ENCODE measurements at places on chromosomes 11 and 22.

DNA sequence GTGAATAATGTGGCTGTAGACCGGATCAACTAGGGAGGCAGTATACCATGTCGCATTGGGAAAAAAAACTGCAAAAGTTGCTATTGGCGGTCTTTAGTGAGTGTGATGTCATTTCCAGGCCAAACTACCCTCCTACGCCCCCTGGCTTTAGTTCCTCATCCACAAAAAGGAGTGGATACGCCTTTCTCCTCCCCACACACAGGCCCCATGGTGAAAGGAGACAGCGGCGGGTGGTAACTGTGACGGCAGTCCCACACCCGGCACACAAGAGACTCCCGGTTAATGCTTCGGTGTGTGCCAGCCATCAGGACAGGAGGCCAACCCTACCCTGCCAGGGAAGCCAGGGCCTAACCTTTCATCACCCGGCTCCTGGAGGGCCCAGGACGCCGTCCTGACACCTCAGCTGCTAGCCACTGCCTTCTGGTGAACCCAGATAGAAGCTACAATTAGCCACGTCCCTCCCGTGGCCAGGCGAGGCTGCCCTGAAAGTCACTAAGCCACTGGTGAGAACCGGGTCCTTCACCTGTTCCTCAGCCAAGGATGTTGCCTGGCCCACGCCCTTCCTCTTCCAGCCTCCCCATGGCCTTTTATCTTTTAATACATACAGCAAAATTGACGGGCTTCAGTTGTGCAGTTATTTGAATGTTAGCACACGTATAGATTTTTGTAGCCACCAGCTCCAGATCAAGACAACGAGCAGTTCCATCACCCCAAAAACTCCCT lies 10.8 kb downstream of the TP53I11 start:
- DNase-seq = no peak

DNA sequence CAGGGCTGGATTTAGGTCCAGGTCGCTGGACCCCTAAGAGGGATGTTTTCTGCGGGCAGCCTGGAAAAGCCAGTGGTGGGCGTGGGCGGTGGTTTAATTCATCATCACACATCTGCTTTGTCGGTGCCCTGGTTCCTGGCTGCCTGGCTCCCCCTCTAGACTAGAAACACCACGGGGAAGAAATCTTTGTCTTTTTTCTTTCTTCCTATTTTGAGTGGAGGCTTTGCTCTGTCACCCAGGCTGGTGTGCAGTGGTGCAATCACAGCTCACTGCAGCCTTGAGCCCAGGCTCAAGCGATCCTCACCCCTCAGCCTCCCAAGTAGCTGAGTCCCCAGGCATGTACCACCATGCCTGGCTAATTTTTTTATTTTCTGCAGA lies 86.6 kb upstream of the LINC01488 start:
- DNase-seq = no peak

DNA sequence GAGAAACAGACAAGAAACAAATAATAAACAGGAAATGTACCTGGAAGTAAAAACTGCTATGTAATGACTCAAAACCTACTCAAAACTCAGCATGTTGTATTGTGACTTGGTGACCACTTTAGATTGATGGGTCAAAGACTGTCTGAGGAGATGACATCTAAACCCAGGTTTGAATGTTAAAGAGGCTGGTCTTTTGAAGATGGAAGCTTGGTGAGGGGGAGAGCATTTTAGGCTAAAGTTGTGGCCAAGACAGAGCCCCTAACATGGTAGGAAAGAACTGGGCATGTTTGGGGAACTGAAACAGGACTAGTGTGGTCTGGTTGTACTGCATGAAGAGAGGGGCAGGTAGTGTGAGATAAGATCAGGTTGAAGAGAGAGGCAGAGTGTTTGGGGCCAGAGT lies 85.3 kb upstream of the MYO18B start:
- no peak for DNase-seq

DNA sequence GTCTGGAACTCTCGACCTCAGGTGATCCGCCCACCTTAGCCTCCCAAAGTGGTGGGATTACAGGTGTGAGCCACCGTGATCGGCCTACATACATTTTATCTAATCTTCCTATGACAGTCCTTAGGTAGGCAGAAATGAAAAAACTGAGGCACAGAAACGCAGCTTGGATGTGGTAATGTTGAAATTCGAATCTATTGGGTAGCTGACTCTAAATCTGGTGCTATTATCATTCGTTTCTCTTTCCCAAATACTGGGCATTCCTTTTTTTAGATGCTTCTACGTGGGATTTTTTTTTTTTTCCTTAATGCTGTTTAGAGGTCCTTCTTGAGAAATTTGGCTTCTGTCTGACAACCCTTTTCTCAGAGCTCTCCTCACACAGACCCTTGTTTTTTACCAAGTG lies 41.5 kb downstream of the FCHSD2 start:
- no peak for DNase-seq

GRCh38 chr22:29621761-29622526 lies 18.5 kb downstream of the NF2 start:
- no peak for DNase-seq

- no peak for DNase-seq
Measured at GRCh38 chr11:63938479-63939396, at the start of gene NAA40. NAA40 (plus strand) TSS chr11:63939002; CDS start chr11:63939097, 95 bp downstream.

DNA sequence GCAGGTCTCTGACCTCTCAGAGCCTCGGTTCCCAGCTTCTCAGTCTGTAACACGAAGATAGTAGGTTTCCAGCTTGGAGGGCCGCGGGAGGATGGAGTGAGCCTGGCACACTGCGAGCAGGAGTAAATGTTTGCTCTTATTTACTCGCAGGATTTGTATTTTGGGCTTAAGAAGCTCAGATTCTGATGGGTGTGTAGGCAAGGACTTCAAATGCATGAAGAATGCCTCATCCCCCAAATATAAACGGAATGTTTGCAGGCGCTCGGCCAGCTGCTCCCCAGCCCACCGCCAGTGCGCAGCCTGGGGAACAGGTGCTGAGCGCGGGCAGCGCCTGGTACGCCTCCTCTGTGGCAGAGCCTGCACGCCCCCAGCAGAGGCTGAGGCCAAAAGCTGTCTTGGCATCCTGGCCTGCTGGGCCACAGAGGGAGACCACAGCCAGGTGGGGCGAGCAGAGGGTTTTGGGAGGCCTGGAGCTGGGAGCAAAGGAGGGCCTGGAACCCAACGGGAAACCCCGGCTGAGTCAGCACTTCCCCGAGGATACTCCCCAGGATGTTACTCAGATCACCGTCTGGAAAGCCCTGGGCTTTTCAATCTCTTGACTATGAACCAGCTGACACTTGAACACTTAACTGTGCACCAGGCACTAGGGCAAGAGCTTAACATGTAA lies 9.4 kb downstream of the EHD1 start:
- DNase-seq = no peak

DNA sequence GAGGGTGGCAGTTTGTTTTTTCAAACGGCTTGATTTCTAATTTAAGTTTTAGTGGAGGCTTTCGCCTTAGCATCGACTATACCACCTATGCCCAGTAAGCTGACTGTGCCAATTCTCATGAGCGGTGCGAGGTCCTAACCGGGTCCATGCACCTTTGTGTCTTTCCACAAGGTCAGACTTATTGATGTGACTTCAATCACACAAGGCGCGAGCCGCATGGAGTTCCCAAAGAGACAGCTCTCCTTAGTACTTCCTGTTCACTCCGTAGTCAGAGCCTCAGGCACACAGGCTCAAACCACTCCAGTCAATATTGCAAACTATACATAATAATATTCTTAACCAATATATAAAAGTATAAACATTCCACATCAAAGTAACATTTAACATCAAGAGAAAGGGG lies 18.2 kb downstream of the ST14 start:
- DNase-seq = no peak

DNA sequence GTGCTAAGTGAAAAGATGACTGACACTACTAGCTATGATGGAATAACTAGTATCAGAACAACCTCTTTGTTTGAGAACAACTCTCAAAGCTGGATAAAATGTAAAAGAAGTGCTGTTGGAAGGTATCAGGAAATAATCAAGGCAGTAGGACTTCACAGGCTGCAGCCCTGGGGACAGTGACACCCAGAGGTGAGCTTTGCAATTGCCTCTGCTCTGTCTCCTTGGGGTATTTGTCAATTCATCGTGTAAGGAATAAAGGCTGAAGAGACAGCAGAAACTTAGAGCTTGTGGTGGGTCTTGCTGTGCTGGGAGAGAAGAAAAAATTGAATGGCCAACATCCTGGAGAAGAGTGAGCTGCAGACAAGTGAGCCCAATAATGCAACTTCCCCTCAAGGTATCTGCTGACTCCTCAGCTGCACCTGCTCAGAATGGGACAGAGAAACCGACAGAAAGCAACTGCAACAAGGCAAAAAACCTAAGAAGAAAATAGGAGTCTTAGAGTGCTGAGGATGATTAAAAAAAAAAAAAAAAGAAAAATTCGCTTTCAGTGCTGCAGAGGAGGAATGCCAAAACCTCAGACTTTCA lies 141.1 kb downstream of the RCN1 start:
- DNase-seq = no peak

- DNase-seq = no peak
Measured at GRCh38 chr11:133497477-133498140, 34.7 kb downstream of the OPCML start.

DNA sequence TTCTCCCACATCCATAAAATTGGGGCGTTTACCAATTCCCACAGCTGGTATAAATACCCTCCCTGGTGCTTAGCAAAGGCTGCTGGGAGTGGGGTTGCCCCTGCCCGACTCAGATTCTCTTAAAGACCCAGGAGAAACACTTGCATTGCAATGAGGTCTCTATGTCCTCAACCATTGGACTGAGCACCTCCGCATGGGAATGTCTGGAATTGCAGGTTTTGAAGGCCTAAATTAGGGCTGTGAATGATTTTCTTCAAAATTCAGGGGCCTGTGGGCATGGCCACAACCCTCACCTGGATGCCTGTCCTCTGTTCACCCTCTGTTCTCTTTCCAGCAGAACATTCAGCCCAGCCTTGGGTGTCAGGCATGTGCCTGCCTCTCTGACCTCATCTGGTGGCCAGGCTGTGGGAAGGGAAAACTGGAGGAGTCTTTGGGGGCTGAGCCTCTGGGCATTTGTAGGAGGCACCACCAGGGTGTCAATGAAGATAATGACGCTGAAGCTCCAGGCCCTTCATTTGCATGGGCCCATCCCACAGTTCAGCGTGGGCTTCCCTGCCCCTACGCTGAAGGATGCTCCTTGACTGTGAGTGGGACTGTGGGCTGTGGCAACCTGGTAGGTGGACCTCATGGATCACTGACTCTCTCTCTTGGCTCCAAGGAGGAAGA lies 52.7 kb upstream of the MYEOV start:
- no peak for DNase-seq

- DNase-seq = no peak
Measured at GRCh38 chr22:45949258-45949870, 27.6 kb downstream of the WNT7B start.

- no peak for DNase-seq
Measured at GRCh38 chr11:23555085-23555484, 694.8 kb upstream of the CCDC179 start.

- DNase-seq = no peak
Measured at GRCh38 chr11:132620423-132620822, 911.9 kb downstream of the OPCML start.

DNA sequence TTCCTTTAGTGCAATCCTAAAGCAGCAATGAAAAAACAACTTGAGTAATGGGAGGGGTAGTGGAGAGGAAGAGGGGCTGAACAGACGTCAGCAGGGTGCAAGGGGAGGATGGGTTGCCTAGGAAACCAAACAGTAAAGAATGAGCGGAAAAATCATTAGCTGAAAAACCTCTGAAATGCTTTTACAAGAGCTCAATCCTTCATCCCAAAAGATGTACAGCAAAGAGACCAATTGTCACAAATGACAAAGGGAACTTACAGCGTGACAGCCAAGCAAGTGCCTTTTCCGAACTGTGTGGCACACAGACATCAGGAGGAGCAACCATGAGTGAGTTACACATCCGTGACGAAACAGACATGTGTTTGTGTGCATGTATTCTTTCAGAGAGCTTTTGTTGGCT lies 104.6 kb downstream of the SIK3 start:
- no peak for DNase-seq

DNA sequence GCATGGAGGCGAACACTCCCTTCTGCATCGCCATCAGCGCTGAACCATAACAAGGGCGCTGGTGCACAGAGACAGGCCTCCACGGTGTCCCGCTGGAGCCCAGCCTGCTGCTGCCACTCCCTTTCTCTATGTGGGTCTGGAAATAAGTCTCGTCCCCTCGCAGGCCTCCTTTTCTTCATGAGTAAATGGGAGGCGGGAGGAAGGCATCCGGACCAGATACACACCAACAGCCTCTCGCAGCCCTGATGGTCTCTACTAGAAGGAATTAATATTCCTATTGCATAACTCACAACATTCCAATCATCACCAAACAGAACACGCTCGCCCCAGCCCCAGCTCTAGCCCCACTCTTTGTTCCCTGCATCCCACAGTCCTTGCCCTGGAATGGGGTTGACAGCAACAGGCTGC lies 14.9 kb downstream of the RASD2 start:
- DNase-seq = no peak

DNA sequence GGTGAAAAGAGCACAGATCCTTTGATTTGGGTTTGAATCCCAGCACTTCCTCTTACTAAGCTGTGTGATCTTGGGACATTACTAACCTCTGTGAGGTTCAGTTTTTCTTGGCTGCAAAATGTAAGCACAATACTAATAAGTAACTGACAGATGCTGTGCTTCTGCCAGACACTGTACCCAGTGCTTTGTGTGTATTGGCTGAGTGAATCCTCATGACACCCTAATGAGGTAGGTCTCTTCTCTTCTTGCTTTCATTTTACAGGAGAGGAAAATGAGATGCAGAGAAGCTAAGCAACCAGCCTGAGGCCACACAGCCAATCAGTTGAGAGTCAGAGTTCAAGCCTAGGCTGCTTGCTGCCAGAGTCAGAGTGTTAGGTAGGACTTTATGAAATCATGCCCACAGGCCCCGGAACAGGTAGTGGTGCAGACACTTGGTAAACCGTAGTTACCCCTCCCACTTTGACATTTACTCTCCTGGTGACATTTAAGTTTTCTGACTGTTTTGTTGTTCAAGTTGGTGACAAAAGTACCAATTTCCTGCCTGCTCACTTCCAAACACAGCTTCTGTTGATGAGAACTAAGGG lies 21.2 kb downstream of the PTPRJ start:
- no peak for DNase-seq

DNA sequence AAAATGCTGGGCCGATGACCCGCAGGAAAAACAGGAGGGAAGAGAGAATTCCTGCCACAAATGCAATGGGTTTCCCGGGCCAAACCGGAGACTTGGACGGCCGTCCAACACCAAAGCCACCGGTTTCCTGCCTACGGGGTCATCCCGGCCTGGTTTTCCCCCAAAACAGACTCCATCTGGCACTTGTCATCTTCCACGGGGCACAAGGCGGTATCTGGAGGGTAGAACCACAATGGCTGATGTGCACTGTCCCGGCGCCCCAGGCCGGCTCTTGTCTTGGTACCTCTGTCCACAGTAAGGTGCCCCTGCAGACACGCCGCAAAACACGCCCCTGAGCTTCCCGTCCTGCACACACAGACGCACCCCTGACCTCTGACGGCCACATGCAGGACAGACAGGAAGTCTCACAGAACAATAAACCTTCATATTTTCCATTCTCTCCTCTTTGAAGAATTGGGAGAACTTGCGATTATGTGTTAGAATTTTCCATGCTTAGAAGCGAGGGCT lies 20.1 kb downstream of the CELSR1 start:
- no peak for DNase-seq

Data from cortex of kidney (tissue), 1 donor.